ENCODE measurements at places on chromosomes 13 and 19. TPM values are rescaled to one million over a fixed set of nuclear protein-coding genes. Genes with fewer than 3 reads are reported as not detected.

CEACAM16 gene
- not detected for total RNA-seq

SPINT2 gene
- 89.1 TPM for total RNA-seq

PAK4 gene
- 12.9 TPM for total RNA-seq

DNA sequence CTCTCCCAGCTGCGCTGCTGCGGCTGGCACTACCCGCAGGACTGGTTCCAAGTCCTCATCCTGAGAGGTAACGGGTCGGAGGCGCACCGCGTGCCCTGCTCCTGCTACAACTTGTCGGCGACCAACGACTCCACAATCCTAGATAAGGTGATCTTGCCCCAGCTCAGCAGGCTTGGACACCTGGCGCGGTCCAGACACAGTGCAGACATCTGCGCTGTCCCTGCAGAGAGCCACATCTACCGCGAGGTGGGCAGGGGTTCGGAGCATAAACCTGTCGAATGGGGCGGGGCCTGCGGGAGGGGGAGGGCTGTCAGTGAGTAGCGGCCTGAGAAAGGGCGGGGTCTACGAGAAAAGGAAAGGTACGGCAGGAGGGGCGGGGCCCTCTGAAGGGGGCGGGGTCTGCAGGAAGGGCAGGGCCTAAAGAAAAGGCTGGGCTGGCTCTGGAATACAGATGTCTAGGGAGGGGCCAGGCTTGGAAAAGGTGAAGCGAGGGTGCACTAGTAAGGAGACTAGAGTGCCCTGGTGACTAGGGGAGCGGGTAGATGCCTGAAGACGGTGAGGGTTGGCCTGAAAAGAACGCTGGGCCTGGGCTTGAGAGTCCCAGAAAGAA lies 3.6 kb downstream of the CD37 start:
- peak overlapping the region; percentile 68 for H3K27ac ChIP-seq
- no peaks in the 10 kb centered on the region for H3K27me3 ChIP-seq
- H3K4me1 ChIP-seq, result peaks cover 52% of the 10 kb centered on the region
- no peak for DNase-seq
- H3K4me3 ChIP-seq, result no peak overlapping the region

All from activated T-cell treated with anti-CD3 and anti-CD28 coated beads, Interleukin-2, amount 50 U/mL, for 72 hours (primary cell).